ENCODE measurements at places on chromosomes 11 and 22.

DNA sequence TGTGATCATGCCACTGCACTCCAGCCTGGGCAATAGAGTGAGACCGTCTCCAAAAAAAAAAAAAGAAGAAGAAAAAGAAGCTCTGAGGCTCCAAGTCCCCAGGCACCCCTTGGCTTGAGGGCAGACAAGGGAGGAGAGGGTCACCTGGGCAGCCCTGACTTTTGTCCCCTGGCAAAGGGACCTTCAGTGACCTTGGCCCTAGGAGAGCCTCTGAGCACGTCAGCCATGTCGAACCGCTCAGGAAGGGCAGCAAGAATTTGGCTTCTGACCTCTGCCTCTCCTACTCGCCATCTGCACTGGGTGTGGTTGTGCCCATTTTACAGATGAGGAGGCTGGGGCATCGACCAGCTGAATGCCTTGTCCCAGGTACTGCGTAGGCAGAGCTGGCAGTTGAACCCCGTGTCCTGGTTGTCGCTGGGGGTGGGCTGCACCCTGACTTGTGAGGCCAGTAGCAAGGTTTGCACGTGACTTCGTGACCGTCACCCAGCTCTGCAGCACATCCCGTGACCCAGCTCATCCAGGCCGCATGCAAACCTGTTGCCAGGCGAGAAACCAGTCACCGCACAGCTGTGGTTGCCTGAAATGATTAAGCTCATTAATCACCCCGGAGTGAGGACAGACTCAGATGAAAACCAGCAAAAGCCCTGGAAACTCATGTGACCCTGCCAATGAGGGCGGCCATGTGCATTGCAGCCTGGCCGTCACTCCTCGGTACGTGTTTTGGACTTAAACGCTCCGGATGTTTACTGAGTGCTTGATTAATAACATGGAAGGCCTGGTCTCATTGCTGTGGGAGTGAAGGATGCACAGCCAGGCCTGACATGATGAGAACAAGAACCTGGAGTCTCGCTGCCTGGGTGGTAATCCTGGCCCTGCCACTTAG, 47.7 kb upstream of the PPP6R3 start:
- peak; percentile 45 for DNase-seq

- no peak for DNase-seq
These were observed 143.3 kb upstream of the MTNR1B start for GRCh38 chr11:92826136-92826535.

- no peak for DNase-seq
These were observed 8.2 kb downstream of the SERPIND1 start for GRCh38 chr22:20782083-20782482.

DNA sequence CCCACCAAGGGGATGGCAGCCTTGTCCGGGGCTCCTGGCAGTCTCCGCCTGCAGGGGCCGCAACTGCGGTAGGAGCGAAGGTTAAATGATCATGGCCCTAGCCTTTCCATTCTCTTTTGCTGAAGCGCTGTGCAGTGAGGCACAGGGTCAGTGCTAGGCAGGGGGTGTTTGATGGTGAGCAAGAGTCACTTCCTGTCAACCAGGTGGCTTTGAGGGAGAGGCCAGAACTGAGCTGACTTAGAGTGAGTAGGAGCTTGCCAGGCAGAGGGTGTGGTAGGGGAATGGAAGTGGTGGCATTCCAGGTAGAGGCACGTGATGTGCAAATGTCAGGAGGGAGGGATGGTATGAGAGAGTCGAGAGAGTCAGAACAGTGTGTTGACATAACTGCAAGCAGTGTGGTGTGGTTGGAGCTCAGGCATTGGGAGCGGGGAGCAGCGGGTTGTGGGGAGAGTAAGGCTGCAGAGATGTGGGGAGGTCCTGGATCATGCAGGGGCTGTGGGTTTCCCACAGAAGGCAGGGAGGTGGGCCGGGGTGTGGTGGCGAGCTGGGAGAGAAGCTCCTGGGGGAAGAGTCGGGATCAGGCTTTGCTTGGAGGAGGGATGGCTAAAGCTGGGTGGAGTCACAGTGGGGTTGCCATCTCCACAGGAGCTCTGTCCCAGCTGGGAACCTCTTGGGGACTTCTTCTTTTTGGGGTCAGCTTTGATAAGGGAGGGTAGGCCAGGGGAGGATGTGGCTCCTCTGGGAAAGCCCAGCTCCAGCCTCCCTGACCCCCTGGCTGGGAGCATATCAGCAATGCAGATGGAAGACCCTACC, 33.3 kb downstream of the AMPD3 start:
- DNase-seq: no peak

DNA sequence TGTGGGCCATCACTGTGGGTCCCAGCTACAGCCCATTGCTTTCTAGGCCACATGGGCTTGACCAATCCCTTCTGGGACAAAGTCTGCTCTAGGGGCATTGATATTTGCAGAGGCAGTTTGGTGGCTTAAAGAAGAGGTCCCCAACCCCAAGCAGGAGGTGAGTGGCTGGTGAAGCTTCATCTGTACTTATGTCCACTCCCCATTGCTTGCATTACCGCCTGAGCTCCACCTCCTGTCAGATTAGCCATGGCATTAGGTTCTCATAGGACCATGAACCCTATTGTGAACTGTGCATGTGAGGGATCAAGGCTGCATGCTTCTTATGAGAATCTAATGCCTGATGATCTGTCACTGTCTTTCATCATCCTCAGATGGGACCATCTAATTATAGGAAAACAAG, 54.4 kb upstream of the CADM1 start:
- DNase-seq: no peak
